Right renal cortex interstitium (tissue), 3 donors: ENCODE measurements at places on chromosomes 6 and 20. TPM values are rescaled to one million over a fixed set of nuclear protein-coding genes. Genes with fewer than 3 reads are reported as not detected.

The EDN3 gene
- 4.7 TPM for polyA plus RNA-seq

GRCh38 chr6:4308364-4308763, 173.0 kb upstream of the ECI2 start:
- no peak for DNase-seq

GRCh38 chr6:75568100-75568499, 33.6 kb upstream of the SENP6 start:
- DNase-seq = no peak

DNA sequence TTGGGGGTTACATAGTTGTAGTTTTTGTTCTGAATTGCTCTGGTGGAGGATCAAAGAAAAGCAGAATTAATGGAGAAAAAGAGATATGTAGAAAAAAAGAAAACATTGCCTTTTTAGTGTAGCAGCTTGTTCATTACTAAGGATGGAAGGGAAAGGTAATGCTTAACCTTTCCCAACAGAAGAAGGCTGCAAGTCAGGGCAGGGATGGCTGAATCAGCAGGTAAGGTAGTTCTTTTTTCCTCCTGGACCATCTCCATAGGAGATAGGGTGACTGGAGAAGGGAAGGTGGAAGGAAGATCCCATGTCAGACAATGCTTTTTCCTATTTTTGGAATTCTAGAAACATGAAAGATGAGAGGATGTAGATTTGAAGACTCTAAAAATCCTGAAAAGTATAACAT, 79.4 kb upstream of the SUPT3H start:
- no peak for DNase-seq

The TFAP2B gene
- polyA plus RNA-seq = 10.6 TPM

DNA sequence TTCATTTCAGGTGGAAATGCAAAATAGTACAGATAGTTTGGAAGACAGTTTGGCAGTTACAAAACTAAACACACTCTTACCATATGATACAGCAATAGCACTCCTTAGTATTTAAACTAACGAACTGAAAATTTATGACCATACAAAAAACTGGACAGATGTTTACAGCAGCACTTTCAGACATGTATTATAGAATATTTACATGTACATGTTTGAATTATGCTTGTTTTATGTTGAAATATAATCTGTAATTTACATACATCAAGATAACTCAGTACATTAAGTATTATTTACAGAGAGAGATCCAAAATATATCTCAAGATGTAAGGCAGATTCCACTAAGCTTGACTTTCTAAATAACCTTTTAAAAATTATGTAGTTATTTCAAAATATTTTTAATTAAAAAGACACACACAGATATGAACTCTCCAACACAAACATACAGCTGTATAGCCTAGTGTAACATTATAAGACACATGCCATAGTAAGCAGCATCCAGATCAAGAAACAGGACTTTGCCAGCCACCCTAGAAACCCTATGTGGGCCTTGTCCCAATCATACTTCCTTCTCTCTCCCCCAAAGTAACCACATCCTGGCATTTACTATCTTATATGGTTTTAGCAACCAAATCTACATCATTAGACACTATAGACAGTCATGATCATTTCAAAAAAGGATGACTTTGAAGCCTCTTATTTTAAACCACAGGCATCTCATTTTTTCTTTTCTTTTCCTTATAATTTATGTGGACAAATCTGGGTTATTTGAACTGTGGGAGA, 82.2 kb downstream of the MAN1A1 start:
- no peak for DNase-seq

DNA sequence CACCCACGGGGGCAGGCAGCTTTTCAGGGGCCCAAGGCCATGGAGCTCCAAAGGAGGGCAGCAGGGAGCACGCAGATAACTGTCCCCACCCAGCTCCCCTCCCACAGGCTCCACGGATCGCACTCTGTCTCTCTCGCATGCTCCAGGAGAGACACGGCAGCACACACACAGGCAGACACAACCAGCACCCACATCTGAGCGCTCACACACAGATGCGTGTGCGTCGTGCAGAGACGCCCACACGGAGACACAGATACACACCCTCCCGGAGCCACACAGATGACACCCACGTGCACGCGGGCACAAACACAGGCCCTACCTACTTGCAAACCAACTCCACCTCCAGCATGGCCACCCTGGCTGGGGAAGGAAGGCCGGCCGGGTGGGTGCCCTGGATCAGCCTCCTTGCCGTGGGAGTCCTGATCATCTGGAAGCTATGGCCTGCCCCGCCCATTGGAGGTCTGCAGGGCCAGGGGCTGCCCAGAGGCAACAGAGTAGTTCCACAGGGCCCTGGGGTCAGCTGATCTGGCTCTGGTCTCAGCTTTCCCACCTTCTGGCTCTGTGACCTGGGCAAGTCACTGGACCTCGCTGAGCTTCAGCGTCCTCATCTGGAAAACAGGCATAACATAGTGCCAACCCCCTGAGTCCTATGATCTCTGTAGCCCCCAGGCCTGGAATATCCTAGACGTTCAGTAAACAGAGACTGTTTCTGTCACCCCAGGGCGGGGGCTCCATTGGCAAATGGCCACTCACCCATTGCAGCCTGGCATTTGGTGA, 31.5 kb downstream of the AAR2 start:
- no peak for DNase-seq

DNA sequence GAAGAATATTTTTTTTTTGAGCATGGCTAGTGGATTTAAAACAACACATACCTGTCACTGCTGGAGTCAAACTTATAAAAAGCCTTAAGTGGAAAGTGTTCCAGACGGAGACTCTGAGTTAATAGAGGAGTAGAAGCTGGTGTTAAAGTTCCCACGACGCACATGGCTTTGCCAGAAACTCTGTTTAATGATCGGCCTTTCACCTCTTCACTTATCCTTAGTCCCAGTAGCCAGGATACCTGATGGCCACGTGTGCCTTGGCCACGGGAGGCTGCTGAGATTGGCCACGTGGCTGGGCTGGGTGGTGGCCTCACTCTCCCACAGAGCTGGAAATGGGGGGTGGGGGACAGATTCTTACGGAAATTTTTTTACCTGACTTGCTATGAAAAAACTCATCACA, 333.1 kb downstream of the ZFAND3 start:
- DNase-seq = no peak

The GMEB2 gene
- polyA plus RNA-seq = 7.5 TPM

GRCh38 chr6:7544597-7544996, 3.1 kb downstream of the DSP start:
- DNase-seq = no peak

DNA sequence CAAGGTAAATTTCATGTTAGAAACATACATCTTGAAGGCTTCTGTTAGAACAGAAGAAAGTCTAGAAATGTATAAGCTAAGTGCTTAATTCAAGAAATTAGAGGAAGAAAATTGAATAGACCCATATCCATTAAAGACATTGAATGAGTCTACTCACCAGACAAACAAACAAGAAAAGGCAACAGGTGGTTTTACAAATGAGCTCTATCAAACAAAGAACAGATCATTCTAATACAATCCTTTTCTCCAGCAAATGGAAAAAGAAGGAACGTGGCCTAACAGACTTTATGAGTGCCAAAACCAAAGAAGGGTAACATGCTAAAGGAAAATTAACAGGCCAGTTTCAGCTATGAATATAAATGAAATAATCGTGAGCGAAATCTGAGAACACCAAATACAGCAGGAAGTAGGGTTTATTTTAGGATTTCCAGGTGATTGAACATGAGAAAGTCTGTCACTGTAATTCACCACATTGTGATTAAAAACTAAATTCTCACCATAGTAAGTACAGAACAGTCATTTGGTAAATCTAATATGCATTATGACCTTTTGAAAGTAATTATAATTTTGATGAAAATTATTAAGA, 22.6 kb downstream of the MTHFD1L start:
- DNase-seq = no peak

- no peak for DNase-seq
Measured at GRCh38 chr6:35558571-35558970, 45.9 kb upstream of the TULP1 start.

The HRH3 gene
- polyA plus RNA-seq = not detected

- no peak for DNase-seq
Measured at GRCh38 chr6:25006565-25007001, 70.8 kb upstream of the RIPOR2 start.

DNA sequence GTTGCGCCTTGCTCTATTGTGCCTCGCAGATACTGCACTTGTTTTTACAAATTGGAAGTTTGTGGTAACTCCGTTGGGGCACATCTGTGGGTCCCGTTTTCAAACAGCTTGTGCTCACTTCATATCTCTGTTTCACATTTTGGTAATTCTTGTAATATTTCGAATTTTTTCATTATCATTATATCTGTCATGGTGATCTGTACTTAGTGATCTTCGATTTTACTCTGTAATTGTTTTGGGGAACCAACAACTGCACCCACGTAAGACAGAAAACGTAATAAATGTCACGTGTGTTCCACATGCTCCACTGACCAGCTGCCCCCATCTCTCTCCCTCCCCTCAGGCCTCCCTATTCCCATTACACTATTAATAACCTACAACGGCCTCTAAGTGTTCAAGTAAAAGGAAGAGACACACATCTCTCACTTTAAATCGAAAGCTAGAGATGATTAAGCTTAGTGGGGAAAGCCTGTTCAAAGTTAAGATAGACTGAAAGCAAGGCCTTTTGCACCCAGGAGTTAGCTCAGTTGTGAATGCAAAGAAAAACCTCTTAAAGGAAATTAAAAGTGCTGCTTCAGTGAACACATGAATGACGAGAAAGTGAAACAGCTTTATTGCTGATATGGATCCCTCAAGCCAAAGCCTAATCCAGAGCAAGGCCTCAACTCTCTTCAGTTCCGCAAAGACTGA, 26.9 kb downstream of the TTLL2 start:
- DNase-seq = no peak

The NRSN1 gene
- 0.15 TPM for polyA plus RNA-seq

DNA sequence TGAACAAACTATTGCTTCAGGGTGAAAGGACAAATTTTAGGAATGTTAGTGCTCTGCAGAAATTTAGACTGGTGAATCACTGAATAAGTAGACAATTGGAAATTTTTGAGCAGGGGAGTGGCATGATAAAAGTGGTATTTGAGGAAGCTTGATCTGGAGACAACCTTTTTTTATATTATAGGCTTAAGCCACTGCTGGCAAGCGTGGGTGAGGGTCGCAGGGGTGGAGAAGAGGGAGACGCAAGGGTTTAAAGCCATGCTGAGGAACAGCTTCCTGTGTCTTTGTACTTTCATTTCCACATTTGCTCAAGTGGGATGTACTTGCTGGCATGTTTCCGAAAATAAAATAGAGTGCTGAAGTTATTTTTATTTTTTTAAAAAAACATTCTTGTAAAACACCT, 23.7 kb downstream of the NCOA7 start:
- DNase-seq = no peak

- DNase-seq = no peak
Measured at GRCh38 chr6:108526739-108527174, 34.0 kb upstream of the FOXO3 start.

DNA sequence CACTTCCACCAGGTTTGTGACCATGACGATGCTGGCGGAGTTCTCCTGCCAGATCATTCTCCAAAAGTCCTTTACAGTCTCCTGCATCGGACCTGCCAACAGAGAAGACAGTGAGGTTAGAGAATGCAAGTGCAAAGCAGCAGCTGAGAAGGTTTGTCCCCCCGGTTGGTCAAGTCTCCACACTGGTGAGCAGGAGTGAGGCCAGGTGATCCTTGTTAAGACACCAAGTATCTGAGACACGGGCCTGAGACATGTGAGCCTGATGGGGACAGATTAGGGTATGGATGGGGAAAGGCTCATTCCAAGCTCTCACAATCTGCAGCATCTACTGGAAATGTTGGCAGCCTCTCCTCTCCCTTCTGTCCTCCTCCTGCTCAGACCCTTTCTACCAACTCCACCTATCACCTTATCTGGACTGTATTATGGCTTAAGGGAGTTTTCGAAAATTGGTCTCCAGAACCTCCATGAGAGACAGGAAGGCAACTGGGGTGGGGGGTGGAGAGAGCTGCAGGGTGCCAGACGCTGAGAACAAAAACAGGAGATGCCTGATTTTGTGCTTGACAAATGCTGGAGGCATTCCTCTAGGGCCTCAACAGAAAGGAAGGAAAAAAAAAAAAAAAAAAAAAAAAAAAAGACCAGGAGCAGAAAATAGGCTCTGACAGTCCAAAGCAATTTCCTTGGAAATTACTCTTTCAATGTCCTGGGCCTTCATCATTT, 500.4 kb upstream of the CHD6 start:
- no peak for DNase-seq

DNA sequence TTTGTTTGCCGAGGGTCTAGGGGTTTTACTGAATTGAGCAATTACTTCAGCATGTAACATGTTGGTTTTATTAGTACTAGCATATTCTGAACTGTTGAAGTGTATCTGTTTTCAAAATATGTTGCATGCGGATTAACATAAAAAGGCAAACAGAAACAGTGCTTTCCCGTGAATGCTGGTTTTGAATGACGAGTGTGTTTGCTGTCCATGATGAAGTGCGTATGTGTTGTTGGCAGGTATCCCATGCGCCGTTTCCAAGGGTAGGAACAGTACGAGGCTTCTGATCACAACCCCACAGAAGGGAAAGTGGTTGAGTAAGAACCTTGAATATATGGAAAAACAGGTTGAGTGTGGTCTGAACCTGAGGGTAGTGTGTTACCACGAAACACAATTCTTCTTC, 232.9 kb downstream of the SAMD5 start:
- DNase-seq = no peak

The CLPSL1 gene
- 0.72 TPM for polyA plus RNA-seq

GRCh38 chr6:163844357-163844756, 429.8 kb downstream of the QKI start:
- no peak for DNase-seq

- DNase-seq = no peak
Measured at GRCh38 chr20:53839423-53840176, 230.8 kb downstream of the BCAS1 start.

GRCh38 chr20:43985608-43986316, 71.1 kb downstream of the TOX2 start:
- DNase-seq = no peak

The CPNE5 gene
- polyA plus RNA-seq = 12.4 TPM

- no peak for DNase-seq
Measured at GRCh38 chr20:5660346-5660745, 89.9 kb upstream of the SHLD1 start.

DNA sequence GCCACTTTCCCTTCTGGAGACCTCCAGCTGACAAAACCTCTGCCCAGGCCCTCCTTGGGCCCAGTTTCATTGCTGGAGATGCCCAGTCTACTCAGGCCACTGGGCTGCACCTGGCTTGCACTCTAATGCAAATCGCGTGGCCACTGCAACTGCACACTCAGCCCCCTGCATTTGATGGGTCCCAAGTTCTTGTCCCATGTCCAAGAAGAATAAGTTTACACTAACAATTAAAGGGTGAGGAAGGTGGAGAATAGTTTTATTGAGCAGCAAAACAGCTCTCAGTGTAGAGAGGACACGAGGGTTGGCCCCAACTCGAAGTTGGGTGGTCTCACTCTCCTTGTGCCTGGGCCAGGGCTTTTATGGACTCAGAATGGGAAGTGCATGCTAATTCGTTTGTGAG, 31.9 kb upstream of the THEMIS start:
- no peak for DNase-seq

The CCN6 gene
- 1.9 TPM for polyA plus RNA-seq

DNA sequence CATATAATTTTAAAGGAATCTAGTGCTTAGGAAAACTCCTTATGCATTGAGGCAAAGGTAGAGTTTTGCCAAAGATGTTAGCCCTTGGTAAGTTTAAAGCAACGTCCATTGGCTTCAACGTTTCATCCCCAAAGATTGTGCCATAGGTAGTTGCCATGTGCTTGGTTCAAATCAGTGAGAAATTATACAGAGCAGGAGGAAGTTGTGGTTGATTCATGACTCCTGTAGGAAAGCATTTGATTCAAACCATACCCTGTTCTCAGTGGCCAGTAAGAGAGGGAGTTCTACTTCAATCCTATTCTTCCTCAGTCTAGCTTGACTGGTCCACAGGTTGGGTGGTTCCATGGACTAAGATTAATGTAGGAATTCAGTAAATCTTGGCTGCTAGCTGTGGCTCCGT, 535.6 kb downstream of the QKI start:
- DNase-seq = no peak
